ENCODE measurements at places on chromosomes 13 and 19.

- DNase-seq, result no peak
Observed at GRCh38 chr19:10809651-10810285, 26.2 kb downstream of the TMED1 start.

GRCh38 chr13:50527188-50527587 is 316.3 kb downstream of the DLEU7 start:
- no peak for DNase-seq

DNA sequence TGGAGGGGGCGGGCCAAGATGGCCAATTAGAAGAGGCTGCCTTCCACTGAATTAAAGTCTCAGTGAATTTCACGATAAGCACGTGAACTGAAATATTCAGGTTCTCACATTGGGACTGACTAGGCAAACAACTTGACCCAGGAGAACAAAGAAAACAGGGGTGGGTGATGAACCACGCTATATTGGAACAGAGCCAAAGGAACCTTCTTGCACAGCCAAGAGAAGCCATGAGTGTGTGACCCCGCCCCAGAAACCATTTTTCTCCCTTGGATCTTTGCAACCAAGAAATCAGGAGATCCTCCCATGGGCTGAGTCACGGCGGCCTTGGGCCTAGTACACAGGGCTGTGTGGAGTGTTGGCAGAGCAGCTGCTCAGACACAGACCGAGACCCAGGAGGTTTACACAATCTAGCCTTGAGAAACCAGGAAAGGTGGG is 36.8 kb downstream of the ERICH4 start:
- DNase-seq, result no peak

GRCh38 chr13:65959305-65959704 is 1270.8 kb downstream of the PCDH9 start:
- no peak for DNase-seq

DNA sequence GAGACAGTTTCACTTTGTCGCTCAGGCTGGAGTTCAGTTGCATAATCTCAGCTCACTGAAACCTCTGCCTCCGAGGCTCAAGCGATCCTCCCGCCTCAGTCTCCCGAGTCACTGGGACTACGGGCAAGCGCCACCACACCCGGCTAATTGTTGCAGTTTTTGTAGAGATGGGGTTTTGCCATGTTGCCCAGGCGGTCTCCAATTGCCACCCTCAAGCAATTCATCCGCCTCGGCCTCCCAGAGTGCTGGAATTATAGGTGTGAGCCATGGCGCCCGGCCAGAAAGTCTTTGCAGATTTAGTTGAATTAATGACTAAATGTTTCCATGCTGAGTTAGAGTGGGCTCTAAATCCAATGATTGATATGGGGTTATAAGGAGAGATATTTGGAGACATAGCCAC is 4.5 kb upstream of the CADM4 start:
- DNase-seq, result no peak

GRCh38 chr13:42525035-42525504 is 48.9 kb upstream of the TNFSF11 start:
- DNase-seq, result no peak

DNA sequence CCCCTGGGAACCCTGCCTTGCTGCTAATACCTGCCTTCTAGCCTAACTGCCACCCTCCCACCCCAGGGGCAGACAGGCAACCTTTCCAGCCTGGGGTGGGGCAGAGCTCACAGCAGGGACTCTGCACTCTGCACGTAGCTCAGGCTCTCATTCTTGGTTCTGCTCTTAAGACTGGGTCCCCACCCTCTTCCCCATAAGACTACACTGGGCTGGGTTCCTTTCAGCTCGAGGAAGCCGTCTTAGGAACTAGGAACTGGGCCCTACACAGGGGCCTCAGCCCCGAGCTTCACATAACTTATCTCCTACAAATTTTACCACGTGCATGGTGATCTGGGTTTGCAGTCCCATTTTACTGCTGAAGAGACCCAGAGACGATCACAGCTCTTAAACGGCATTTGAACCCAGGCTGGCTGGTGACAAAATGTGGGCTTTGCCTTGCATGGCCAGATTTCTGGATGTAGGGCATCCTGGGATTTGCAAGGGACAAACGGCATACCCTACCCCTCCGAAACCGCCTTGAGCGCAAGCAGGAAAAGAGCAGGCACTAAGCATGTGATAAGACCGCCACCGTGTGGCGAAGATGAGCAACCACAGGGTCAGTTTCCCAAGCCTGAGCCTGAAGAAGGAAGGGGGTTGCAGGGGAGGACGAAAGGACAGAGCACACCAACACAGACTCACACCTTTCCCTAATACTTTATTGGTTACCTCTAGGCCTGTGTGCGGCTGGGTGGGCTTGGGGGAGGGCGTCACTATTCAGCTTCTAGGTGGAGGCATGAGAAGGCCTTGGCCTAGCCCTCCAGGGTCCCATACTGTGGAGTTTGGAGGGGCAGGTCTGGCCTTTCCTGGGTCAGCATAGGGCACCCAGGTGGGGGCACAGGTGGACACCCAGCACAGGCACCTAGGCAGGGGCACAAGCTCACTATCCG is 5.1 kb downstream of the JUNB start:
- DNase-seq, result no peak

Data from stimulated activated CD4-positive, alpha-beta T cell treated with anti-CD3 and anti-CD28 coated beads, Interleukin-15, amount 100 ng/mL, for 1 hour (primary cell).